ENCODE measurements at places on chromosomes 4 and X.

DNA sequence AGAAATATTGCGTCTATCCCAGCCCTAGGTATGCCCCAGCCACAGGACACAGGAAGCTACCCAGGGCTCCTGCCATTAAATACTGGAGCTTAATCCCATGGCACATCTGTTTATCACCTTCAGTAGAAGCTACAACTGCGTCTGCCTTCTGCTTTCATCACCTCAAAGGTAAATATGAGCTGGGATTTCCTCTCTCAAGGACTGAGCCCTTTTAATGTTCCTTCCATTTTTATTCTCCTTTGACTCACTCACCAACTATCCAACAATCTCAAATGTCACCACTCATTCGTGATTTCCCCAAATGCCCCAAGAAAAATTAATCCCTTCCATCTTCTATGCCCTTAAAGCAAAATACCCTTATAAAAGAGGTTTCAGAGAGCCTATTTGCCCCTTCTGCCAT is 1.8 kb upstream of the MID1 start:
- DNase-seq = no peak

DNA sequence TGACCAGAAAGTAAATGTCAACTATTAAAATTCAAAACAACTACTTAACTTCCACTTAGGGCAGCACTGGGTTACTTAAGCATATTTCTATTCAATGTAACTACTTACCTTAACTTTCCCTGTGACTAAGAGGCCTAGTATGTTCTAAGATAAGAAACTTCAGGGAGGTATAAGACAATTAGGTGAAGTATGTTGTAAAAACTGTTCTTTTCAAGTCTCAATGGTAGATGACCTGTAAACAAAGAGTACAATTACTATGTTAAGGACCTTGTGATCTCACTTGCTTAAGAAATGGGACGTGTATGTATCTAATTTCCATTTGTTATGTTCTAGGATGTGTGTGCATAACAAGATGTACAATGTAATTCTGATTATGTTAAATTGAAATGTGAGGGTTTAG is 960.5 kb downstream of the CCSER1 start:
- no peak for DNase-seq

- no peak for DNase-seq
These were observed 166.7 kb upstream of the MAB21L2 start for GRCh38 chr4:150415213-150415612.

DNA sequence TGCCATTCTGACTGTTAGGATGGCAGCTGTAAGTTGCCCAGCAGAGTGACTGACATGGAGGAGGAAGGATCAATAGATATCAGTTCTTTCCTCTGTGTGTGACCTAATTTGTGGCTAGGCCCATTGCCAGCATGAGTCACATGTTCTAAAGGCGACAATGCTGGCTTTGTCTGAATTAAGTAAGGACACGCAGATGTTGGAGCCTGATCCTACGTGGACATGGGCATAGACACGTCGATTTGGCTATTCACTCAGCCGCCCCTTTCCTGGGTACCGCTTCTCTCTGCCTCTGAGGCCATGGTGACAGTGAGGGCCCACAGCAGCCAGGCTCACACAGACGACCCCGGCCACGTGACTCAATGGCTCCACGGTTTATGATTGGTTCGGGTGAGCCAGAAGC is 16.3 kb downstream of the PROM1 start:
- no peak for DNase-seq

- DNase-seq = peak; percentile 4
These were observed 23.8 kb downstream of the VSIG4 start for GRCh38 chrX:66015900-66016689.

DNA sequence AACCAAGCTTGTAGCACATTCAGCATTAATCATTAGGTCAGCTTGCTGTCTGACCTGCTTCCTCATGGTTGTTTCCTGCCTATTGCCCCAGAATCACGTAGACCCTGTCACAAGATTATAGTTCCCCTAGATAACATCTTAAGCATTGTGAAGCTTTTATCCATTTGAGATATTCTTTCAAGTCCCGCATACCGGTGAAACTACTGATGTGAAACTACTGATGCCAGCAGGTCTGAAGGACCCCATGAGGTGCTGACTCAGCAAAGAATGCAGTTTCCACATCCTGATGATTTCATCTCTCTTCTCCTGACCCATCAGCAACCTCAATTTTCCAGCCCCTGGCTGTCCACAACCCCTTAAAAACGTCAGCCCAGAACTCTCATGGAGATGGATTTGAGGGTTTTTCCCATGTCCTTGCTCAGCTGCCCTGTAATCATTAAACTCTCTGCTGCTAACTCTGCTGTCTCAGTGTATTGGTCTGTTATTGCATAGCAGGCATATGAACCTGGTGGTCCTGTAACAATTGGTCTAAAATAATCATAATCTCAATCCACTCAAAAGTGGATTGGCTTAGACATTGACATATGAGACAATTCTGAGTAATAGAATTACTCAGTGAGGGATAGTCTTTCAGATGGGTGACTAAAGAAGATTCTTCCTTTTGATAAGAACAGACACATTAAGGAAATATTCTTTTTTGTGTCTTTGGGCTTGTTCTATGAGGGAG is 26.3 kb upstream of the UBA6 start:
- no peak for DNase-seq

GRCh38 chr4:9691238-9692065 is 90.0 kb upstream of the DRD5 start:
- DNase-seq = peak; percentile 94

DNA sequence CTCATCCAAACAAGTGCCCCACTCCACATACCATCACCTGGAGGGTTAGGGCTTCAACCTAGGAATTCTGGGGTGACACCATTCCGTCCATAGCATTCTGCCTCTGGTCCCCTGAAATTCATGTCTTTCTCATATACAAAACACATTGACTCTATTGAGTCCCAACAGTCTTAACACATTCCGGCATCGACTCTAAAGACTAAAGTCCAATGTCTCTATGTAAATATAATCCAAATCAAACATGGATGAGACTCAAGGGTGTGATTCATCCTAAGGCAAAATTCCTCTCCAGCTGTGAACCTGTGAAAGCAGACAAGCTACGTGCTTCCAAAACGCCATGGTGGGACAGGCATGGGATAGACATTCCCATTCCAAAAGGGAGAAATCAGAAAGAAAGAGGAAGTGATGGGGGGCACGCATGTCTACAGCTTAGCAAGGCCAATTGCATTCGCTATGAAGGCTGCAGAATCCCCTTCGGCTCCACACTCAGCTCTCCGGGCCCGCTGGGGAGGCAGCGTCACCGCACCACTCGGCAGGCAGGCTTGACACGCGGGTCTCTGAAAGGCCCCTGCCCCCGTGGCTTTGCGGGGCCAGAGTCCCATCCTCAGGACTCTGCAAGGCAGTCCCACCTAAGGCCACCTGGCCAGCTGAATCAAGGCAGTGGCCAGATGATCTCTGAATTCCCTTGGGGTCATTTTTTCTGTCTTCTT is 53.2 kb downstream of the ADRA2C start:
- DNase-seq = no peak

DNA sequence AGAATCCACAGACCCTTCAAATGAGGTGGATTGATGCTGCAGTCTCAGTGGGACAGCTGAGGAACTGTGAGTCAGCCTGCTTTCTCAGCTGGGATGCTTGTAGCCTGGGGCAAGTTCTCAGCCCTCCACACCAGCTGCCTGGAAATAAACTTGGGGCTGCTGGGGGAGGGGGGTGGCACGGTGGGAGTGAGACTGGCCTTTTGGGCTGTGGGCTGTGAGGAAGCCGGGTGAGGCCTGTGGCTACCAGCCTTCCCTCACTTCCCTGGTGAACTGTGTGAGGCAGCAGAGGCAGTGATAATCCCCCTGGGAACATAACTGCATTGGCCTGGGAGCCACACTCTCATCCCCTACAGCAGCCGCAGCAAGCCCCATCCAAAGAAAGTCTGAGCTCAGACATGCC is 114.5 kb upstream of the GUCY1A1 start:
- no peak for DNase-seq

Measured in CD4-positive, alpha-beta T cell treated with Interleukin-2 at 100 ng/mL for 4 hours (primary cell).